ENCODE measurements at places on chromosomes 4 and X. TPM values are rescaled to one million over a fixed set of nuclear protein-coding genes. Genes with fewer than 3 reads are reported as not detected.

The GLA gene
- polyA plus RNA-seq = 14.5 TPM

GRCh38 chr4:25069014-25069413, 38.3 kb upstream of the LGI2 start:
- no peaks in the 10 kb centered on the region for H3K36me3 ChIP-seq
- H3K27ac ChIP-seq = no peak overlapping the region
- H3K27me3 ChIP-seq = no peaks in the 10 kb centered on the region
- H3K4me1 ChIP-seq = no peaks in the 10 kb centered on the region

The SLC7A11 gene
- polyA plus RNA-seq = 0.42 TPM

DNA sequence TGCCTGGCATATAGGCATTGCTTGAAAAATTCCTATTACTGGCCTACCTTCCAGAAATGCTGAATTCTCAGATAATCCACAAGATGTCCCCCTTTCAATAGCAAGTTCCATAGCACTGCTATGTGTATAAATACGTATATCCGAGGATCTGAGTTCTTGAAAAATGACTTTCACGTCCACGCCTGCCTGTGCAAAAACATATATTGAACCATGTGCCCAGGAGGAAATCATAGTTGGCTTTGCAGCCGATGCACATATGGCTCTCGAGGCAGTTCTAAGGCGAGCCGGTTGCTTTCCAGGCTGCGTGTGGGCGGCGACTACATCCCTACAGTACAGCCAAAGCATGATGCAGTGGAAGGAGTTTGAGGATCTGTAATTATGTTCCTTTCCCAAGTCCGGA, 55.4 kb upstream of the ESX1 start:
- DNase-seq = no peak
- H3K4me3 ChIP-seq = no peak overlapping the region
- H3K4me1 ChIP-seq = no peaks in the 10 kb centered on the region
- H3K36me3 ChIP-seq = no peaks in the 10 kb centered on the region

Data from liver (tissue), 10 donors.